ENCODE measurements at places on chromosomes 1 and 21.
A peak's percentile ranks its signal among the peaks of the same experiment; 100 is the strongest.

- DNase-seq = no peak
These were observed 468.7 kb downstream of the PTBP2 start for GRCh38 chr1:97190326-97190725.

- DNase-seq = no peak
These were observed 153.1 kb upstream of the JUN start for GRCh38 chr1:58936973-58937372.

DNA sequence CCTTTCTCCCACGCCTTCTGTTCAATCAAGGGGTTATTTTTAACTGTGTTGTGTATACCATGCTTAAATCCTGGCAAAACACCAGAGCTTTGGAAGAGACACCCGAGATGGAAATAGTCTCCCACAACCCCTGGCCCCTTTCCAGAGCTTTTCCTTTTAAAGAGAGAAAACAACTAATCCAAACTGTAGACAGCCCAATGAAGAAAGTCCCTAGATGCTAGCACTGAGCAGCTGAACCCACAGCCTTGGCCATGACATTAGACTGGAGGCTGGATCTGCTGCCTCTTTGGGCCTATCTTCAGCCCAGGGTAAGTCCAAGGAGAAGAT is 64.9 kb upstream of the ARTN start:
- no peak for DNase-seq

GRCh38 chr1:44631647-44632539 is 42.4 kb downstream of the TMEM53 start:
- peak; percentile 85 for DNase-seq

- DNase-seq = no peak
These were observed 39.8 kb downstream of the TGFBR3 start for GRCh38 chr1:91846007-91846638.

DNA sequence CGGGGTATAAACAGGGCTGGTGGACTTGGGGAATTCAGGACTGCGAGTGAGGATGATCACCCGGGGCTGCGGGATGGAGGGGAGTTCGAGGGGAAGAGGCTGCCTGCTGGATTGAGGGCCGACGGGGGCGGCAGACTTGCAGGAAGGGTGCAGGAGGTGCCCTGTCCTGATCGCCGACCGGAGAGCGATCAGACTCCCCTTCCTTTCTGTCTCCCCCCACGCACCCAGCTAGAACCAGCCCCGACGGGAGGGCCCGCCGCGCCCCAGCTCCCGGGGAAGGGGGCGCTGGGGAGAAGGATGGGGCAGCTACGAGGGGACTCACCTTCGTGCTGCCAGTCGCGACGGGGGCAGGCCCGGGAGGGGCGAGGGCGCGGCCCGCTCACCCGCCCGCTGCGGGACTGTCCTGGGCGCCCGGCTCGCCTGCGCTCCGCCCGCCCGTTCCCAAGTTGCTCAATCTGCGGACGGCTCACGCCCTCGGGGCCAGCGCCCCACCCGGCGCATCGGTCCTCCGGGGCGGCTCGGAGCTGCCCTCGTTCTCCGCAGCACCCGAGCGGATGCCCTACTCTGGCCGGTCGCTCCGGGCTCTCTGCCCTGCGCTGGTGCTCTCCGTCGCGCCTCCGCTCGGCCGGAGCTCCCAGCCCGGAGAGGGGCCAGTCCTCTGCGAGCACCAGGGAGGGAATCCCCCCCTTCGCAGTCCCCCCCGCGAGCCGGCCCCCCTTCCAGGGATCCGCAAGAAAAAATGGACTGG is at the start of gene RSPO1:
Gene RSPO1 (minus strand): TSS at position 649 of the 748 bp plus-strand sequence. CDS start 5,231 bp downstream, outside the sequence.
- DNase-seq = no peak

GRCh38 chr1:47471163-47471562 is 33.3 kb downstream of the FOXD2 start:
- DNase-seq = no peak

DNA sequence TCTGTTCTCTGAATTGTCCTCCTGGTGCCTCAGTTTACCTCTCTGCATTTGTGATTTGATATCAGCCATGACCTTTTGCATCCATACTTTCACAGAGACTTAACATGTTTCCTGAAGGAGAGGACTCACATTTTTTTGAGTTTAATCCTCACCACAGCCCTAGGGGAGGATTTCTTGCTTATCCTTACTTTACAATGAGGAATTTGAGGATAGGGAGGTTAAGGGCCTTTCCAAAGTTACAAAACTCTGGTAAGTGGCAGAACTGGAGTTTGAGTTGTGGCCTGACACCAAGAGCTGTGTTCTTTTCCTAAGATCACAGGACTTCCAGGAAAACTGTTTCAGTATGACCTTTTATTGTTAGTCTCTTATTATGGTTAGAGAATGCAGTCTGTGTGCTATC is 34.2 kb downstream of the TNFRSF8 start:
- DNase-seq = no peak

DNA sequence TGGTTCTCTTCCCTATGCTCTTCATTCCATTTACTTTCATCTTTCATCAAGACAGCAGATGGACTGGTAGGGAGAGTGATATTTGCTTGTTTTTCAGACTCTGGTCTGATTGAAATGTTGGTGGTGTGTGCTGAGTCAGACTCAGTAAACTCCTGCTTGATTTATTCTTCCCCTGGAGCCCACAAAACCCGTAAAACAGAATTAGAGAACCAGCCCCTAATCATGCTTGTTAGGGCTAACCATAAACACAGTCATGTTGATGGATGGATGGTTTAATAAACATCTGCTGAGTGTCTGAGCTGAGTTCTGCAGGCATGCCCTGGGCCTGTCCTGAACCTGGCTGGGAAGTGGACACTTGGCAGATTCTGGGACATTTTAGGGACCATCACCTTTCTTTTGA is 24.8 kb downstream of the NOS1AP start:
- DNase-seq = no peak

All from stimulated activated CD4-positive, alpha-beta T cell treated with anti-CD3 and anti-CD28 coated beads, Interleukin-1b, Interleukin-23, amount 100 ng/mL, for 1 hour (primary cell).